Stimulated activated CD4-positive, alpha-beta T cell treated with anti-CD3 and anti-CD28 coated beads, Interleukin-2, amount 100 ng/mL, for 24 hours (primary cell): ENCODE measurements at places on chromosomes 6 and 20.
A peak's percentile ranks its signal among the peaks of the same experiment; 100 is the strongest.

DNA sequence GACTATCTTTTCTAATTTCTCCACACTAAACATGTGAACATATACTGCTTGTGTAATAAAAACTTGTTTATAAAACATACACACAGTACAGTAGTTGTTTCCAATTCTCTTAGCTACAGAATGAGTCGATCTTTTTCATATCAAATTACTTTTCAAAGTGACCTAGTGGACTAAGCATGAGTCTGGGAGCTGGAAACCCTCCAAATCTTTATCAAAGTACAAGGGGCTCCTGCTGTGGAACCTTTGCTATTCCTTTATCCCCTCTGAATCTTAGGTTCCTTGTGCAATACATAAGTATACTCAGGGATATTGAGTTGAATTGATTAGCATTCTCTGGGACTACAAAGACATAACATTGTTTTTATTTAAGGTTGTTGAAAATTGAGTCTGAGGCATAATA lies 48.7 kb upstream of the TAB2 start:
- no peak for DNase-seq

- DNase-seq = no peak
Measured at GRCh38 chr6:75620381-75621304, 19.0 kb downstream of the SENP6 start.

DNA sequence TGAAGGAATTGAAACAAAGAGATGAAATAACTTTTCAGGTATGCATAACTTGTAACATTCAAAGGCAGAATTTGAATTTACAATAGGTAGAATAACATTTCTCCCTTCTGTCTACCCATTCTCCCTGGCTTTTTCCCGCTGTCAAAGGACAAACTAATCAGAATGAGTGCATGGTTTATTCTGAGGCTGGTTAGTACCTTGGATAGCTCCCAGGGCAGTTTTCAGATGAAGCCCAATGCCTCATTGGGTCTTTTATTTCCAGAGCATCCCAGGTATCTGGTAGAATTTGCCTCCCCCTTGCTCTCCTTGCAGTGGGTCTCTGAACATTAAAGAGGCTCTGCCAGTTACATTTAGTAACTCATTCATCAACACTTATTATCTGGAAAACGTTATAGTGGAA lies 665.5 kb downstream of the BCKDHB start:
- DNase-seq = no peak

DNA sequence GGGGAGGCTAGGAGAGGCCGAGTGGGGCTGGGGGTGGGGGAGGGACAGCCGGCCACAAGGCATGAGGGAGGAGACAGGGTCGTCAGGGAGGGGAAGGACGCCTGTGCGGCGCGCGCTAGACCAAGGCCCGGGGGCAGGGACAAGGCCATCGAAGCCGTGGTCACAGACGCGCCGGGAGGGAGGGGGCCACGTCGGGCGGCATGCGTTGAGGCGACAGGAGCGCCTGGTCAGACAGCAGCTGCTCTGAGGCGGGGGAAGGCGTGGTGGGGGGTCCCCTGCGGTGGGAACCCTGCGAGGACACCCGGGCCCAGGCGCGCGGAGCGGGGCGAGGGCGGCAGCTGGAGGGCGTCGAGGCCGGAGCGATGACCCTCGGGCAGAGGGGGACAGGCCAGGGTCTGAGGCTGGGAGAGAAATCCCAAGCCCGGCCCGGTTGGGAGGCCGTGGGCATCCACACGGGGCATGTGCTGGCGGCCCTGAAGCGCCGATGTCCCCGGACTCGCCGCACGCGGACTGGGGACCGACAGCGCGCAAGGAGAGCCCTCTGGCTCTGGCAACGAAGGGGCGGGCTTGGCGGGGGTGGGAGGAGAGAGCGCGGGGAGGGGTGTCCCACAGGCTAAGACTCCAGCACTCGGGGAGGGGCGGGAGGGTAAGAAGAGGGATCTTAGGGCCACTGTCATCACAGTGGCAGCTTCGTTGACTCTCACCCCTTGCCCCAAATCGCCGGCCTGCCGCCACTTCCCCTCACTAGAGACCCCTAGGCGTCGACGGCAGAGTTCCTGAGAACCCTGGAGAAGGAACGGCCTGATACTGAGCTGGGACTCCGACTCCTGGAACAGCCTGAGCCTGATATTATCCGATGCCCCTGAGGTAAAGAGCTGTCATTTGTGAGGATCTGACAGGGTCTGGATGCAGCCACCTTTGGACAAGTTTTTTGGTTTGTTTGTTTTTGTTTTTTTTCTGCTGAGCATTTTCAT lies 5.0 kb downstream of the TMEM239 start:
- DNase-seq = no peak

DNA sequence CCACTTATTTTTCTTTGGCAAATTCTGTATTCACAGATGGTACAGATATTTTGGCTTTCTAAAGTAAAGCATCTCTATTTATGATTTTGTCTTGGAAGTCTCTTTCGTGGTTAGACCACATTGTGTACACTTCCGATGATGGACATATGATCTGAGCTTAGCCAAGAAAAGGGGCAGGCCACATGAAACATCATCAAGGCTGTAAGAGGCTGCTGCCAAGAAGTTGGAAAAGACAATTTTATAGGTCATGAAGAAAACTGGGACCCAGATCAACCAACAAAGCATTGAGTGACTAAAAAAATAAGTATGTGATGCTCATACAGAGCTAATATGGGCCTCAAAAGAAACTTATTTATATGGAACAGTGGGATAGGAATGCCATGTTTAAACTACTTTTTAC lies 266.4 kb downstream of the HAO1 start:
- no peak for DNase-seq

- no peak for DNase-seq
Measured at GRCh38 chr20:23360531-23360930, 1.5 kb upstream of the GZF1 start.

DNA sequence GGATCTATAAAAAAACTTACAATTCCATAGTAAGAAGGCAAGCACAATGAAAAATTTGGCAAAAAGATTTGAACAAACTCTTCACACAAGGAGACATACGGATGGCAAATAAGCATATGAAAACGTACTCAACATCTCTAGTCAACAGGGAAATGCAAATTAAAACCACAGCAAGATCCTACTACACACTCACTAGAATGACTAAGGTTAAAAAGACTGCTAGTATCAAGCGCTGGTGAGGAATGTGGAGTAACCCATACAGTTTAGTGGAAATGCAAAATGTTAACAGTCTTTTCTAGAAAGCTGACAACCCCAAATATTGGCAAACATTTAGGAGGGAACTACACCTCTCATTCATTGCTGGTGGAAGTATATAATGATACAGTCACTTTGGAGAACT lies 175.9 kb upstream of the SGK1 start:
- DNase-seq = no peak

GRCh38 chr6:32529697-32530430 lies at the start of gene HLA-DRB5:
Gene HLA-DRB5 (minus strand): TSS chr6:32530287. CDS start chr6:32530224, 63 bp downstream.
- DNase-seq = no peak

- no peak for DNase-seq
Measured at GRCh38 chr20:35876033-35876320, 78.3 kb downstream of the SCAND1 start.

GRCh38 chr6:14452567-14453527 lies 335.3 kb downstream of the CD83 start:
- DNase-seq = peak; percentile 58

GRCh38 chr20:4190792-4191519 lies 175.6 kb upstream of the RNF24 start:
- DNase-seq = no peak

DNA sequence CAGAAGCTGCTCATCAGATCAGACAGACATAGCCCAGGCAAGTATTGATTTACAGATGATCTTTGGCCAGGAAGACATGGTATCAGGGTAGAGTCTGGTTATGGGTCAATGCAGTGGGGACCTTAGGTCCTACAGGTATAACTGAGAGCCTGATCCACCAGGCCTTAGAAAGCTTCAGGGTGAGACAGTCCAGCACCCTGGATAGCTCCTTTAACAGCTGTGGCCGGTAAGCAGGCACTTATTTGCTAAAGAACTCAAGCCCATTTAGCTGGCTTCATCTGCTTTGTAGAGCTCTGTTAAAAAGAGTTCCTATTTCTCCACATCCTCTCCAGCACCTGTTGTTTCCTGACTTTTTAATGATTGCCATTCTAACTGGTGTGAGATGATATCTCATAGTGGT lies 39.6 kb downstream of the ESR1 start:
- DNase-seq = no peak

DNA sequence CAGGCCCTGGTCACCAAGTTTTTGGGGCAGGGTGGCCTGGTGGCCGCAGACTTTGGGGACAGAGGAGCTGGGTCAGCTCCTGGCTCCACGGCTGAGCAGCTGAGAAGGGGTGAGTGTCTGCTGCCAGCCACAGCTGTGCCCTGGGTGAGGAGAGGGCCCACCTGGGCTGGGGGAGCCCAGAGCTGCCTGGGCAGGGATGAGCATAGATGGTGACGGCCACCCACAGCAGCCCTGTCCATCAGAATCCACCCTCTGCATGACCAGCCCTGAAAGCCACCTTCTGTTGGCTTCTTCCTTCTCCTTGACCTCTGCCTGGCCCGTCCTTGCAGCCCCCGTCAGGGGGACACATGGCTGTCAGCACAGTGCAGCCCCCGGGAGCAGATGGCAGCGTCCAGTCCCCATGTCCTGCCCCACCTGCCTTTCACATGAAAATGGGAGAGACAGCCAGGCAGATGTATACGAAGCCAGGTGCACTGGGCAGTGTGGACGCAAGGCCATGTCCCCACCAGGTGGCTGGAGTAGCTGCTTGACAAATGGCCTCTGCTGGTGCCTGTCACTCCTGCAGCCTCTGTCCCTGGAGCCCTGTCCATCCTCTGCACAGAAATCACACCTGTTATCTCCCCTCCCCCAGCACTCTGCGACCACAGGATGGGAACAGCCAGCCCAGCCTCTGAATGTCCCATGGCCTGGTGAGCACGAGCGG lies 220.8 kb downstream of the PREX1 start:
- no peak for DNase-seq

- DNase-seq = no peak
Measured at GRCh38 chr6:106972500-106972899, 2.0 kb downstream of the CD24 start.

DNA sequence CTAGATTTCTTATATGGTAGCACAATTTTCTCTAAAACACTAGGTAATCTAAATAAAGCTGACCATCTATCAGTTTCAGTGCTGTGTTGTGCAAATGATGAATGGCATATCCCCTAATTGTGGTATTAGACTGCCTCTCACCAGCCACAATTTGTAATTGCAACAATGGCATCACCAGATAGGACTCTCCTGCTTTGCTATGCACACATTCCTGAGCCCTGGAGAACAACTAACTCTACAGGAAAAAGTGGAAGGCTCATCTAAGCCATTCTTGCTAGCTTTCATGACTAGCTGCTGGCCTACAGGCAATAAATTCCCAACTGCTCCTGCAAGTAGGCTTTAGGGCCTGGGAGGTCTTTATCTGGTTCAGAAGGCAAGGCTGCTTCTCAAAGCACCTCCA lies 974.1 kb downstream of the EYS start:
- DNase-seq = no peak

- peak; percentile 79 for DNase-seq
Measured at GRCh38 chr6:37222125-37222967, 35.2 kb upstream of the TBC1D22B start.

- no peak for DNase-seq
Measured at GRCh38 chr6:105902401-105903031, 183.6 kb upstream of the PRDM1 start.

- no peak for DNase-seq
Measured at GRCh38 chr6:158677906-158678578, 28.2 kb downstream of the SYTL3 start.

- DNase-seq = no peak
Measured at GRCh38 chr20:56994006-56994405, 272.4 kb downstream of the BMP7 start.

GRCh38 chr6:121549736-121550135 lies 114.3 kb downstream of the GJA1 start:
- DNase-seq = no peak

GRCh38 chr20:52410731-52411234 lies 219.2 kb upstream of the ZFP64 start:
- DNase-seq = peak; percentile 25

DNA sequence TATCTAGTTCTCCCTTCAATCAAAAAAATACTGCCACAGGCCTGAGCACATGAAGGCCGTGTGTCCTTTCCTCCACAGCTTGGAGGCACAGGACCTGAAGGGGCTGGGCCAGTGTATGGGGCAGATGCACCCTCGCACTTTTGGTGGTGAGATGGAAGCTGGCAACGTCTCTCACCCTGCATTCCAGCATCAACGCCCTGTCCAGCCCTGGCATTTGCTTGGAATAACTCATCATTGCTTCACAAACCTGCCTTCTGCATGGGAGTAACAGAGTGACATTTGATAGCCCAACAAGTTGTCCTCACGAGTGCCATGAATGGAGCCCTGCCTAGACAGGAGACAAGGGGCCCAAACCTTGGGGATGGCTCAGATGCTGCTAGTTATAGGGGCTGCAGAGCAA lies 257.9 kb downstream of the SMOC2 start:
- DNase-seq = no peak

- no peak for DNase-seq
Measured at GRCh38 chr20:24700166-24700860, 230.9 kb downstream of the SYNDIG1 start.

DNA sequence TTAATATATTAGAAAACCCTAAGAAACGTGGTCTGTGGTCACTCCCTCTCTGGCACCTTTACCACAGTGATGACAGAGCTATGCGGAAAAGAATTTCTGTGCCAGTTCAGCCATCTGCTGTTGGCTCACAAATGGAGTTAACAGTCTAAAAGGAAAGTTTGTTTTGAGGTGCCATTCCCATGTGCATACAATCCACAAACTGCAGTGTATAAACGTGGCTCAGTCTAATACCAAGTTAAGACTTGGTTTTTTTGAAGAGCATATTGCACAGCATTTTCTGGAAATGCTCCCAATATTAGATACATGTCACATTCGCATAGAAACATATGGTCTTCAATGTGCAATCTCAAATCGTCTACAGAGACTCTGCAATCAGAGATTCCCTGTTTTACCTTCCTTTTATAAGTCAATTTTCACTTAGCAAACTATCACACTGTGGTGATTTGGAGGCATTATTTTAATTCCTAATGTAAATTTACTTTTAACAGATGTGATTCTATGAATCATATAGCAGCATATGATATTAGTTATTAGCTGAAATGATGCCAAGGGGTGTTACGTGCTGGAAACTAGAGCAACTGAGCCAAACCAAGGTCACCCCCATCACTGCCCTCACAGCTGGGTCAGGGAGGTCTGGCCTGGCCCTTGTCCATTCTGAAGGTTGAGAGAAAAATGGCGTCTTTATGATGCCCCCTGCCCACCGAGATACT lies 383.5 kb downstream of the PRKN start:
- no peak for DNase-seq

DNA sequence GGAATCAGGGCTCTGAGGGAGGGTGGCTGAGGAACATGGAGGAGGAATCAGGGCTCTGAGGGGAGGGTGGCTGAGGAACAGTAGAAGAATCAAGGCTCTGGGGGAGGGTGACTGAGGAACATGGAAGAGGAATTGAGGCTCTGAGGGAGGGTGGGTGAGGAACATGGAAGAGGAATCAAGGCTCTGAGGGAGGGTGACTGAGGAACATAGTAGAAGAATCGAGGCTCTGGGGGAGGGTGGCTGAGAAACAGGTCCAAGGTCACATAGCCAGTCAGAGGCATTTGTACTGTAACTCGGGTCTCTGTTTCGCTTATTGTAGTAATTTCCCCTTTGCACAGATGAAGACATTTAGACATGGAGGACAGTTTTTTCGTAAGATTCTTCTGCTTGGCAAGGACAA lies 164.8 kb downstream of the SOBP start:
- DNase-seq = no peak
